GM23248 (cell line): ENCODE measurements at places on chromosomes 13 and 19. TPM values are rescaled to one million over a fixed set of nuclear protein-coding genes. Genes with fewer than 3 reads are reported as not detected.

DNA sequence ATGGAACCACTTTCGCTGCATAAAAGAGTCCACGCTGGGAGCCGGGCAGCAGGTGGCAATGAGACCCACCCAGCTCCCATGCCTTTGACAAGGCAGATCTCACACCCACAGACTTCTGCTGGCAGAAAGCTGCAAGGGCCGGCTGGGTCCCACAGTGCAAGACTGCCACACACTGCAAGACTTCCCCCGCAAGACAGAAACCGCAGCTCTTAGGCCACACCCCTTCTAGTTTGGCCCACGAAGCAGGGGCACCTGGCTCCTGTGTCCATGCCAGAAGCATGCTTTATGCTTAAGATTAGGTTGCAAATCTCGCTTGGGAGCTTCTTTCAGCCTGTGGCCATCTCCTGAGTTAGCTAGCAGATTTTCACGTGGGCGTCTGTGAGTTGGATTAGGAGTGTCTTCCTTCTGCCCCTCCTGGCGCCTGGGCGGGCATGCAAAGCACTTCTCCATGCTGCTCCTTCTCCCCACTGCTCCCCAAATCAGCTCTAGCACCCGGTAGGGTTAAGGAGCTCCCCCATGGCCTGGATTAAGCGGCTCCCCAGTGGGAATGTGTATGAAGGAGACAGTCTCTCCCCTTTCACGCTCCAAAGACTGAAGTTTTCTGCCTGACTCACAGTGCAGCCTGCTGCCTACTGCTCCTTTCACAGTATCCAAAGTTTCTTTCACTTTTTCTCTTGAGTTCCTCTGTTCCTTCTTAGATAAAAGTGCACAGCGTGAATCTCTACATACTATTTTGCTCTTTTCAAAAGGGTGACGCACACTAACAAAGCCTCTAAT is 17.7 kb downstream of the GPC6 start:
- peak; percentile 81 for DNase-seq
- H3K4me3 ChIP-seq, result peak overlapping the region; percentile 65
- peak overlapping the region; percentile 81 for H3K27ac ChIP-seq
- no peaks in the 10 kb centered on the region for H3K36me3 ChIP-seq
- H3K4me1 ChIP-seq, result peaks cover 18% of the 10 kb centered on the region

GRCh38 chr13:80755910-80756309 is 415.0 kb upstream of the SPRY2 start:
- H3K4me3 ChIP-seq, result no peak overlapping the region
- no peak overlapping the region for H3K27ac ChIP-seq
- no peaks in the 10 kb centered on the region for H3K4me1 ChIP-seq
- DNase-seq, result no peak
- no peaks in the 10 kb centered on the region for H3K36me3 ChIP-seq

DNA sequence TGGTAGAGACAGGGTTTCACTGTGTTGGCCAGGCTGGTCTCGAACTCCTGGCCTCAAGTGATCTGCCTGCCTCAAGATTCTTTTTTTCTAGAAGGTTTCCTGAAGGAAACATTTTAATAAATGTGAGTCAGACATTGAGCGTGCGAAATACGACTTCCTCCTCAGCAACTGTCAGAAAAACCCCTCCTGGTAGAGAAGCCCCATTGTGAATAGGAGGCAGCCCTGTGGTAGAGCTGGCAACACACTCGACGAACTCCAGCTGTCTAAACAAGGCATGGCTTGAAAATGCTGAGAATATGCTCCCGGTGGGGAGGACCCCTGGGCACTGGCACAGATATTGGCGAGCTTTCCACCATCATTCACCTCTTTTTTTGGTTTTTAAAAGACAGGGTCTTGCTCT is 9.8 kb downstream of the ZNF333 start:
- no peaks in the 10 kb centered on the region for H3K27me3 ChIP-seq
- no peak for DNase-seq
- no peaks in the 10 kb centered on the region for H3K4me1 ChIP-seq
- H3K36me3 ChIP-seq, result peaks cover 33% of the 10 kb centered on the region
- H3K4me3 ChIP-seq, result no peak overlapping the region

The MUC16 gene
- not detected in 2 replicates for total RNA-seq

- no peaks in the 10 kb centered on the region; the same call in 1 of the 2 replicates for H3K27me3 ChIP-seq
- H3K4me1 ChIP-seq, result no peaks in the 10 kb centered on the region
- H3K36me3 ChIP-seq, result no peaks in the 10 kb centered on the region
- DNase-seq, result no peak
- H3K4me3 ChIP-seq, result no peak overlapping the region
Measured at GRCh38 chr13:45748941-45749759, 47.0 kb downstream of the CBY2 start.

The COX7A1 gene
- 8.4 and 9.2 TPM in 2 replicates for total RNA-seq

The FOXA3 gene
- total RNA-seq, result not detected in 2 replicates

GRCh38 chr19:19538061-19538784 is at the start of gene CILP2:
Gene CILP2 (plus strand): TSS chr19:19538265. CDS start chr19:19538350, 85 bp downstream.
- no peak within 1 kb of the TSS for H3K27ac ChIP-seq
- H3K4me3 ChIP-seq, result peak within 1 kb of the TSS; percentile 50
- no peaks in the 10 kb centered on the region for H3K36me3 ChIP-seq
- peak; percentile 53 for DNase-seq
